Stimulated activated CD8-positive, alpha-beta memory T cell treated with anti-CD3 and anti-CD28 coated beads, Interleukin-12 subunit alpha, Interleukin-12 subunit beta, amount 100 ng/mL, for 1 hour (primary cell): ENCODE measurements at places on chromosomes 1 and 21.

GRCh38 chr1:34270181-34270580 is 93.5 kb downstream of the C1orf94 start:
- DNase-seq = no peak

- DNase-seq = no peak
Observed at GRCh38 chr1:225919906-225920305, 4.1 kb downstream of the PYCR2 start.

GRCh38 chr1:21027805-21028204 is 148.9 kb downstream of the EIF4G3 start:
- no peak for DNase-seq

DNA sequence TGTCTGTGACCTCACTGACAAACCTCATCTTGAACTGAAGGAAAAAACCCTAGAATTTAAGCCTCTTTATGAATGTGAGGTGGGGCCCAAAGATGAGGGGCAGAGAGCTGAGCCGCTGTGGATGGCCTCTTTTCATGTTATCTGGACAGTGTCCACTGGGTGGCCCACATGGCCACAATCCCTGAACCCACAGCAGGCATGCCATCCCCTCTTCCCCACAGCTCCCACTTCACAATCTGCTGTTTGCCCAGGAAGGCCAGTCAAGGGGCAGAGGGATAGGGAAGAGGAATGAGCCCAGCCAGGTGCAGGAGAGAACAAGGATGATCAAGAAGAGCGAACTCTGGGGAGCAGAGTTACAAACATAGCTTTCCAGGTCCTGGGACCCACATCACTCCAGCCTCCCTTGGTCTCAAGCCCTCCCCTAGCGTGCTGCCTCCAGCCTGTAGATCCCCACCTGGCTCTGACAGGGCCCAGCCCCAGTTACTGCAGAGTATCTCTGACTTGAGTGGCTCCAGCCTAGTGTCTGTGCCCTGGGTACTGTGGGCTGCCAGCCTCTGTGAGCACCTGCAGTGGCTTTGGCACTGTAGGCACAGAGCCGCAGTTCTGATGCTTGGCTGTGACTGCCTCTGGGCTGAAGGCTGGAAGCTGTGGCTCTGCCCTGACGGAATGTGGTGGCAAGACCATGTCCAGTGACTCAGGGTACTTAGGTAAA is 1.9 kb upstream of the SLFNL1 start:
- DNase-seq = no peak

GRCh38 chr1:77263708-77264107 is 18.1 kb upstream of the AK5 start:
- no peak for DNase-seq

- DNase-seq = no peak
Observed at GRCh38 chr1:164767752-164768402, 208.9 kb downstream of the PBX1 start.

DNA sequence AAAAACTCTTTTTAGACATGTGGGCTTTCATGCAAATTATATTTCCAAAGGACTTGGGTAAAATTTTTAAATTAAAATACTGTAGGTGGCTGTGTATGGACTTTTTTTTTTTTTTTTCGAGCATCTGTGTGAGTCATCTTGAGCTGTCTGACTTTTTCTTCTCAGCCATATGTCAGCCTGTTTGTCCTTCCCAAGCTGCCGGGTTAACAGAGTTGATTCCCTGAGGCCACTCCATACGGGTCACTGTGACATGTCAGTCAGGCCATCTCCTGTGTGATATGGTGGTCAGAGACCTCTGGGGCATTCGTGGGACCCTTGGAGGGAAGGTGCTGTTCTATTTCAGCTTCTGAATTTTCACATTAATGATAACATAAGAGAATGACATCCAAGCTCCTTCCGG is 148.3 kb downstream of the KCNJ6 start:
- no peak for DNase-seq

DNA sequence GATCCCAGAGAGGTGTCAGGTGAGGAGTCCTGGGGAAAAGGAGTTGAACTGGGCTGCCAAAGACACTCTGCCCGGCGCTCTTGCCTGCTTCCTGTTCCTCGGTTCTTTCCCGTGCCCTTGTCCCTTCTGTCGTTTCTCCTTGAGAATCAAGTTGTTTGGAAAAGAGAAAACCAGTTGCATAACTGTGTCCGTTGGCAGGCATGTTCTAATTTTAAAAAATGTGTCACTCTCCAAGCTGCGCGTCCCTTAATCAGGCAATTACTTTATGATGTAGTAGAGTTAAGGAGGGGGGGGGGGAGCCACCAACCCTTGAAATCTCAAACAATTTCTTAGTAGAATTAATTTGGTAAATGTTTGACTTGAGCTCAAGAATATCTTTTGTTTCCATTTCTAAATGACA is 105.9 kb upstream of the IGSF21 start:
- DNase-seq = no peak

GRCh38 chr1:6578624-6579373 is 995 bp upstream of the ZBTB48 start:
- no peak for DNase-seq

GRCh38 chr1:210081494-210081893 is 143.5 kb downstream of the SYT14 start:
- DNase-seq = no peak

- DNase-seq = no peak
Observed at GRCh38 chr1:10688409-10688786, 108.0 kb downstream of the CASZ1 start.

- no peak for DNase-seq
Observed at GRCh38 chr1:66468722-66469121, 65.2 kb upstream of the SGIP1 start.

GRCh38 chr1:199041173-199041914 is 402.5 kb downstream of the PTPRC start:
- DNase-seq = no peak

GRCh38 chr1:94024104-94024792 is 96.7 kb downstream of the ABCA4 start:
- no peak for DNase-seq

GRCh38 chr21:31218830-31219608 is 125.0 kb downstream of the TIAM1 start:
- no peak for DNase-seq

DNA sequence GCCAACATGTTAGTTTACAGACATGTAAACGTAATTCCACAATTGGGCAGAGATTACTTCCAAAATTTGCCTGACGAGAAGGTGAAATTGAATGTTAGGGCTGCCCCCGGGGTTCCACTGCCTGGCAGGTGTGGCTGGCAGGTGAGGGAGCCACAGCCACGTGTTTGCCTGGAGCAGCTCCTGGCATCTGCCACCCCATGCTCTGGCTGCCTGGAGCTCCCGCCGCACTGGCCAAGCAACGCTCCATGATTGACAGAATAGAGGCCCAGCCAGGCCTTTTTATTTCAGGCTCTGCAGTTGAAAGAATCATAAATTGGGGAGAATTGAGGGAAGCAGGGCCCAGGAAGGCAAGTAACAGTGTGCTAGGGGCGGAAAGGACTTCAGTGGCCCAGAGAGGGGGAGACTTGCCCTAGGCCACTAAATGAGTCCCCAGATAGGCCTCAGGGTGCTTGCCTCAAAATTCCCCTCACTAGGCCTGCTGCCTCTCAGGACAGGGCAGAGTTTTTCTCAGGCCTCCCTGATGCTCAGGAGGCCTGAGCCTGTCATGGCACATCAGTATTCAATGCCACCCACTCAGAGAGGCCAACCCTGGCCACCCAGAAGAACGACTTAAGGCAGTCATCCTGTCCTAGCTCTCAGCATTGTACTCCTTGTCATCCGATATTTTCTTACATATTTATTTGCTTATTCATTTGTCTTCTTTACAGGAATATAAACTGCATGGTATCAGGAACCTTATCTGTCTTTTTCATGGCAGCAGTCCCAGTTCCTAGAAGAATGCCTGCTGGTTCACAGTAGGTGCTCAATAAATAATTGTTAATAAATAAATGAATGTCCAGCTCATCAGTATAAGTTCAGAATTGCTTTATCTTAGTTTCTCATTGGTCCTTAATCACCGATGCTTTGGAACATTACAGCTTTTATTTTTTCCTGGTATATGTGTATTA is 16.6 kb upstream of the S1PR1 start:
- DNase-seq = no peak

DNA sequence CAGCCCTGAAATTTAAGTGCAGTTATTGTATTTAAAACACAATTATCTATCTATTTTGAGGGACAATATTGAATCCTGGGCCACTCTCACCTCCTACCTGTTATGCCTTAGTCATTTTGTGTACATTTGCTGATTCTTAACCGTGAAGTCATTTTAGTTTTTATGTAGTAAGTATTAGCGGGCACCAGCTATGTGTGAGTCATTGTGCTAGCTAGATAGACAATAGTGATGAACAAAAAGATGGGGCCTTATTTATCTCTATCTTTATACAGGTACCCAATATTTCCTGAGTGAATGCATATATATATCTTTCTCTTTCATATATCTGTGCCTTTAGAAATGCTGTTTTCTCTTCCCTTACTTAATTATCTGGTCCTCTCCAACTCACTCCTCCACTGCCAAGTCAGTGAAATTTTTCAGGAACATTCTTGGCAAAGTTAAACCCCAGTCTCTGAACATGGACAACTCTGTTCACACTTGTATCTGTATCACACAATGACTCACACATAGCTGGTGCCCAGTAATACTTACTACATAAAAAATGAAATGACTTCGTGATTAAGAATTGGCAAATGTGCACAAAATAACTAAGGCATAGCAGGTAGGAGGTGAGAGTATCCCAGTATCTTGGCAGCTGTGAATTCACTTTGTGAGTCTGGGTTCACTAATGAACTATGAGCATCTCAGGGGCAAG is 166.0 kb upstream of the C8B start:
- no peak for DNase-seq

- DNase-seq = no peak
Observed at GRCh38 chr21:36647279-36648093, 51.4 kb upstream of the SIM2 start.

DNA sequence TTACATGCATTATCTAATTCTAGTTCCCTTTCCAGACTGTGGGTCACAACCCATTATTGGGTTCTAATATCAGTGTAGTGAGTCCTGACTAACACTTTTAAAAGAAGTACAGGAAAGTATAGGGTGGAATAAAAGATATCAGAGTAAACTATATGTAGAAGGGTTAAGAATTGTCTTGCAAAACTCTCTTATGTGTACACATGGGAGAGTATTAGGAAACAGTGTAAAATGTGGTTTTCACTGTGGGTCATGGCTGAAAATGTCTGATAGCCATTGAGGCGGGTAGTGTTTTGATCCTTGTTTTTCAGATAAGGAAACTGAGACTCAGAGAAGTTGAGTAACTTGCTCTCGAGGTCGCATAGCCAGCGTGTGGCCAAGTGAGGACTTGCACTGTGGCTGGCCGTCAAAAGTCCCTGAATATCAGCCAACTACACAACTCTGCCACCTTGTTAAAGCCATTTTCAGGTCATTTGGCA is 18.5 kb upstream of the MTARC1 start:
- DNase-seq = no peak

DNA sequence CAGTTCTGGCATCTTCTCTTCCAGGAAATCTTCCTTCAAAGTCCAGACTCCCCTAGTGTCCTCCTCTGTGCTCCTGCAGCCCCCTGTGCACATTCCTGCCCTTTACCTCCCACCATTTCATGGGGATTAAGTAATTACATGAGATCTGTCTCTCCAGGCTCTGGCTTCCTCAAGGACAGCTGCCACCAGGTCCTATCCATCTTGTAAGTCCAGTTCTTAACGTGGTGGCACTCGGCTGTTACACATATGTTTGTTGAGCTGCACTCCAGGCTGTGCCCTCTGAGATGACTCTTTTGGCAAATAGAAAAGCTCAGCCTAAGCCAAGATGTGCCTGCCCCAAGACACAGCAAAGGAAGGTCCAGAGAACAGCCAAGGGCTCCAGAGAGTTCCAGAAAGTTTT is 57.4 kb upstream of the CAMK1G start:
- no peak for DNase-seq
